ENCODE measurements at places on chromosomes 3 and 15.

DNA sequence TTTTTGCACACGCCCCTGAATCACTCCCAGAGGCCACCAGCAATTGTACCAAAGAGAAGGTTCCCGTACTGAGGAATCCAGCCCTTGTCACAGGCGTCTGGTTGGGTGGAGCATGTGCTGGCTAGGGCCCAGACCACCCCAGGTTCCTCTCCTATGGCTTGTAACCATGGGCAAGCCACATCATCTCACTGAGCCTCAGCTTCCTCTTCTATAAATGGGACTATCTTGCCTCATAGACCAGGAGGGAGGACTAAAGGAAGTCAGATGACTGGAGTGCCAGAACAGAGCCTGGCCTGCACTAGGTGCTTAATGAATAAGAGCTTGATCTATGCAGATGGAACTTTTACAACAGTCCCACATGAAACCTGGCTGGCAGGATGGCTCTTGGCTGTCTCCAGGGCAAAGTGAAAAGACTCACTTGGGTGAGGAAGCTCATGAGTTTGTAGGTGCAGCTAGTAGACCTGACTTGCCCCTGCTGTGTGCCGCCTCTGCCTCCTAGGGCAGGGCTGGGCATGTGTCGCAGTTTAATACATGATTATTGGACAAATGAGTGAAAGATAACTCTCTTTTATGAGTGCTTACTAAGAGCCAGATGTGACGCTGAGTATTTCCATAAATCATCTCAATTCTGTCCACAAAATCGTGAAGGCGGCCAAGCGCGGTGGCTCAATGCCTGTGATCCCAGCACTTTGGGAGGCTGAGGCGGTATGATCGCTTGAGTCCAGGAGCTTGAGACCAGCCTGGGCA lies 29.3 kb downstream of the CTSH start:
- H3K36me3 ChIP-seq = no peaks in the 10 kb centered on the region
- H3K4me3 ChIP-seq = no peak overlapping the region
- DNase-seq = no peak
- H3K4me1 ChIP-seq = peaks cover 29% of the 10 kb centered on the region
- no peak overlapping the region for H3K27ac ChIP-seq

DNA sequence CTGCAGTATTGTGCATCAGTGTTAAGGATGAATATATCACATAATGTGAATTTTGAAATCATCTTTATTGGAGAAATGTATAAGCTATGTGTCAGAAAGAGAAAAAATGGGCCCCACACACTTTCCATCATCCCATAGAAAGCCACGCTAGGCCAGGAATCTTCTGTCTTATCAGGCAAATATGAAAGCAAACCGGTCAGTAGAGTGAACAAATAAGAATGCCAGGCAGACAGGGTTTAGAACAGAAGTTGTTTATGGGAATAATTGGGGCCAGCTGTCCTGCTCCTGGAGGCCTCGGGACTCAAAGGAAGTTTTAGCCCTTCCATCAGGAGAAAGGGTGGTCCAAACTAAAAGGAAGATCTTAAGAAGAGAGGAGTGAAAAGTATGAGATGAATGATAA lies 39.5 kb downstream of the ZNF280D start:
- H3K4me3 ChIP-seq = no peak overlapping the region
- H3K27me3 ChIP-seq = no peaks in the 10 kb centered on the region

GRCh38 chr3:105843994-105844393 lies 24.8 kb downstream of the CBLB start:
- no peaks in the 10 kb centered on the region for H3K36me3 ChIP-seq
- DNase-seq = no peak
- H3K27me3 ChIP-seq = no peaks in the 10 kb centered on the region
- H3K27ac ChIP-seq = no peak overlapping the region
- peaks cover 19% of the 10 kb centered on the region for H3K4me1 ChIP-seq
- no peak overlapping the region for H3K4me3 ChIP-seq

GRCh38 chr3:170735821-170736220 lies 134.2 kb downstream of the RPL22L1 start:
- H3K27me3 ChIP-seq = no peaks in the 10 kb centered on the region
- H3K27ac ChIP-seq = no peak overlapping the region
- no peak overlapping the region for H3K4me3 ChIP-seq
- no peaks in the 10 kb centered on the region for H3K36me3 ChIP-seq
